Activated T-helper 2 cell treated with anti-CD3 and anti-CD28 coated beads, Interferon-gamma antibody, Interleukin-2, Interleukin-4, amounts not matched to agents 10 μg/mL and 5 μg/mL and 100 μg/mL, durations not matched to agents 14 hours and 24 hours and 36 hours (primary cell): ENCODE measurements at places on chromosomes 6 and 20.

DNA sequence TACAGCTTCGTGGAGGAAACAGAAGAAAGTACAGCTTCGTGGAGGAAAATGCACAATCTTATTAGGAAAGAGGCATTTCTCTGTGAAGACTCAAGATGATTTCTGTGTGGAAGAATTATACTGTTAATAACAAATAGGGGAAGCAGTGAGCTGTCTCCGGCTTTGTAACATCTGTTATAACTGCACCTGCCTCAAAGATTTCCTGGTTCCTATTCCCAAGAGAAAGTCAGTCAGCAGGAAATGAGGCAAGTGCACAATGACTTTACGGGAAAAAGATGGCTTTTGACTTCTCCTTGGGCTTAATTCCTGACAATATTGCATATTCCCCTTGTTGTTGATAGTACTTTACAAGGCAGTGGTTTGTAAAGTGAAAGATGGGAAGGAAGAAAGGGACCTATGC, 538.5 kb downstream of the BMP2 start:
- no peak for DNase-seq

DNA sequence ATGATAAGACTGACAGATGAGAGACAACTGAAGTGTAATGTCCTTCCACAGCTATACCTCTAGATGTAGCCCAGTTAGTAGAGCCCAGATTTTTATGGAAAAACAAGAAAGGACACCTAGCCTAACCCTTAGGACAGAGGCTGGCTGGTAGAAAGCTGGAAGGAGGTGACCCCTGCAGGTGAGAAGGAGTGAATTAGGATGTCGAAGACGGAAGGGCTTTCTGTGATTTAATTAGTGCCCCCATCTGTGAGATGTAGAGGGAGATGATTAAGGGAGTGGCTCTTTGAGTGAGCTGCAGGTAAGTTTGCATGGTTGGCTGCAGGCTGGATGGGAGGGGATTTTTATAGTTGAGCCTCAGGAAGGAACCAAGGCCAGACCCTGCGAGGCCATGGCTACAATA, 82.8 kb downstream of the GFRA4 start:
- DNase-seq: no peak

GRCh38 chr6:8110117-8110721, 7.9 kb upstream of the EEF1E1 start:
- DNase-seq: no peak

DNA sequence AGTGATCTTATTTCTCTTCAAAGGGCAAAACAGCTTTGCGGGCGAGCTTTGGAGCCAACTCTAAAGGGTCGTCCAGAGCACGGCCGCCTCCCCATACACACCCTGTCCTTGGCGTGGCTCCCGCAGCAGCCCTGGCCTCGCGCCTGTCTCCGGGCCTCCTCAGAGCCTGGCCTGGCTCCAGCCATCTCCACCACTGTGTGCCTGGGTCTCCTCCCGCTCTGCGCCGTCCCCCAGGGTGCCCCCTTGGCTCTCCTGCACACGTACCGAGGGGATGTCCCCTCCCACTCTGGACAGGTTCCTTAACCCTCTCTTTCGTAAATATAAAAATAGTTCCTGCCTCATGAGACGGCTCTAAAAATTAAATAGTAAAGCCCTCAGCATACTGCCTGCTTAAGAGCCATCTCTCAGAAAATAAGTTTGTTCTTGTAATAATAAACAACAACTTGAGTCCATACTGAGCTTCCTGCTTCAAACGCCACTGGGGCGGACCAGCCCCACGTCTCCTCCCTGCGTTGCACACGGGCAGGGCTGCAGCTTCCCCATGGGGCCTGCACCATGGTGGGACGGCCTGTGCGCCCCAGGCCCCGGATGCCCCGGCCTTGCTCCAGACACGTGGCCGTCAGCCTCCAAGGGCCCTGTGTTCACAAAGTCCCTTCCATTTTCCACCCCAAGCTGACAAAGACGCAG, 226.2 kb downstream of the TTLL2 start:
- no peak for DNase-seq

DNA sequence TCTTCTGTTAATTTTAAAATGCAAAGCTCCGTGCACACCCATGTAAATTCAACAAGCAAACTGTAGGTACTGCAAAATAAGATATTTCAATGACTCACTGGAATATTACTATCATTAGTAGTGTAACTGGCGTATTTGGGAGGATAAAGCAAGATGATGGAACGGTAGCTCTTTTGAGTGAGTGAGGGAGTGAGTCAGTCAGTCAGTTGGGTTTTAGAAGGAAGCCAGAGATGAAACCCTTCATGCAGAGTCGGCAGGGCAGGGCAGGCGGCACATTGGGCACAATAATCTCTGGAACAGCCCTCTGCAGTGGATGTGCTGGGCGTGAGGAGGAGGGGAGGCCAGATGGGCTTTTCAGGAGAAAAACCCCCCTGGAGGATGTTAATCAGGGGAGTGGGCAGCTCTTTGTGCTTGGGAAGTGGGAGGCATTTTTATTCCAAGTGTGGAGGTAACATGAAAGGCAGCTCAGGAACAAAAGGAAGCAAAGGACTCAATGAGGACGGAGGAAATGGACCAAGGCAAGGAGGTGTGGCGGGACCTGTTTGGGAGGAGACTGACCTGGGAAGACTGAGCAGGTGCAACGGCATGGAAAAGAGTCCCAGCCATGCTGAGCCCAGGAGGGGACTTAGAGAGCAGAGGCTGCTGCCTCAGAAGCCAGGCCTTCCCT, 171.2 kb downstream of the ZDHHC14 start:
- no peak for DNase-seq

GRCh38 chr6:138393871-138394783, 9.9 kb upstream of the HEBP2 start:
- no peak for DNase-seq

DNA sequence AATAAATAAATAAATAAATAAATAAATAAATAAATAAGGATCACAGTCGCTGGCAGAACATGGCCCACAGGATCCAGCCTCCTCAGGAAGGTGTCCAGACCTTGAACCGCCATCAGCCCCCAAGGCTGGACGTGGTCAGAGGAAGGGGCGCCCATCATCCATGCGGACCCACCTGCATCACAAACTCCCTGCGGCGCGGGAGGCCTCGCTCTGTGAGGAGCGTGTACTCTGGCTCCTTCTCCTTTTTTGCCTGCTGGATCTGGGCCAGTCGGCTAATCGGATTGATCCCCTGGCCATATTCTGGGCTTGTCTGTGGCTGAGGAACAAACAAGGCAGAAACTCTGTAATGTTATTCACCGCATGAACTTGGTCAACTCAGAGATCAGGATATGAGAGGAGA, 65.2 kb downstream of the STAU1 start:
- no peak for DNase-seq

DNA sequence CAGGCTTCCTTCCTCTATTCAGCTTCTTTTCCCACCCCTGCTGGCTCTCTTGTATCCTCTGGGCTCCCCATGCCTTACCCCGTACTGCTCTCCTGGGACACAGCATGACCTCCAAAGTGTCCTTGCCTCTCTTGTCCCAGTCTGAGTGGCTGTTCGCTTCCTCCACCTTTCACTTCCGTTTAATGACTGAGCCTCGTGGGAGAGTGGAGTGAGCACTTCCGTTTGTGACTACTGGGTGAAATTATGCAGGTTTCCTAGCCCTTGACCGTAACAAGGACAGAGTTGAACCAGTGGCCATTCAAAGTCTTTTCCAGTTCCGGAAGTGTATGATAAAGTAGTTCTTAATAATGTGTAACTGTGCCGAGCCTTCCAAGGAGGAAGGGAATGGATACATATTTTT, 109.2 kb downstream of the ARID1B start:
- DNase-seq: no peak

DNA sequence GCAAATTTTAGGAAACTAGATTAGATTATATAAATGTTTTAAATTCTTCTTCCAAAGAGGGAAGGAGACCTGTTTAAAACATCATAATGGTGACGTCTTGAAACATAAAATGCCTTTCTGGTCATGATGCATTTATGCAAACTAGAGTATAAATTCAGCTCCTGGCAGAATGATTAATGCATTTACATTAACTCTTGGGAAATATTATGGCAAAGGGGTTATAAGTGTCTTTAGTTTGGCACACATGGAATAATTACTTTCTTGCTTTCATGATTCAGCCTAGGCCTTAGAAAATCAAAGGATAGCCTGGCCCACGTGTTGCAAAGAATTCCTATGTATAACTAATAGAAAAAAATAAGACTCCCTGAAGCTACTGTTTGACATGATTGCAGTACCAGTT, 639.2 kb downstream of the RFPL4B start:
- DNase-seq: no peak
